ENCODE measurements at places on chromosomes 5 and 9. TPM values are rescaled to one million over a fixed set of nuclear protein-coding genes. Genes with fewer than 3 reads are reported as not detected.

The SPINK1 gene
- 275 TPM for total RNA-seq

The ZBED3 gene
- total RNA-seq: 9.5 TPM

The PKD2L2 gene
- not detected for total RNA-seq

The DCP2 gene
- 24.3 TPM for total RNA-seq

The CTNNAL1 gene
- total RNA-seq: 13.1 TPM

- DNase-seq: no peak
Measured at GRCh38 chr5:75262271-75262670, 25.6 kb upstream of the ANKRD31 start.

- no peak for DNase-seq
Measured at GRCh38 chr5:8493176-8493575, 624.2 kb downstream of the MTRR start.

GRCh38 chr5:171614971-171615653, 170.5 kb upstream of the SMIM23 start:
- no peak for DNase-seq

GRCh38 chr5:136527311-136527710, 162.0 kb upstream of the TRPC7 start:
- DNase-seq: no peak

GRCh38 chr9:119304555-119304954, 64.7 kb downstream of the BRINP1 start:
- DNase-seq: no peak

GRCh38 chr9:14323985-14324650, 10.2 kb upstream of the NFIB start:
- DNase-seq: no peak

- no peak for DNase-seq
Measured at GRCh38 chr9:129221233-129221632, 43.2 kb upstream of the IER5L start.

GRCh38 chr5:151213803-151214613, 9.9 kb downstream of the CCDC69 start:
- peak; percentile 76 for DNase-seq

- no peak for DNase-seq
Measured at GRCh38 chr5:110414360-110414759, 312.1 kb downstream of the TMEM232 start.

All from left colon (tissue), 2 donors.